ENCODE measurements at places on chromosomes 5 and 9.

GRCh38 chr5:32498484-32498883, 53.9 kb upstream of the ZFR start:
- DNase-seq = no peak

DNA sequence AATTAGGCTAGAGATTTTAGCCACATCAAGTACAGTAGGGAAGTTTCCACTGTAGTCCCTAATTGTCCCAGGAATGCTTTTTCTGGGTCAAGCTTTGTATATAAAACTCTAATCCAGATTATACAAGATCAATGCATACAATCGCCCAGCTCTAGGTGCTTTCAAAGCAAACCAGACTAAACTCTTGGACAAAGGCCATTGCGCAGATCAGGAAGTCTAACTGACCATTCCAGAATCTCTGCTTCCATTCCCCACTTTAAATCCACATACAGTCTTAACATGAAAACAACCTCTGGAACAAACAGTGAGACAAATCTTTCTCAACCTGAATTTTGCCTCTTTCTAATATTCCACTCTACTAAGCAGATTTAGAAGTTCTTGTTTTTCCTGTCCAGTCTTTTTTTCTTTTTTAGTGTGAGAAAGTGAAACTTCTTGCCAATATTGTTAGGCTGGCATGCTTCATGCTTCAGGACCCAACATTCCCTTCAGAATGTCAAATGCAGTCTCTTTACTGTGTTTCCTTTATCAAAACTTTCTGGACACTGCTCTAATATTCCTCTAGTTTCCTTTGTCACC, 76.1 kb downstream of the ITGA1 start:
- DNase-seq = no peak

DNA sequence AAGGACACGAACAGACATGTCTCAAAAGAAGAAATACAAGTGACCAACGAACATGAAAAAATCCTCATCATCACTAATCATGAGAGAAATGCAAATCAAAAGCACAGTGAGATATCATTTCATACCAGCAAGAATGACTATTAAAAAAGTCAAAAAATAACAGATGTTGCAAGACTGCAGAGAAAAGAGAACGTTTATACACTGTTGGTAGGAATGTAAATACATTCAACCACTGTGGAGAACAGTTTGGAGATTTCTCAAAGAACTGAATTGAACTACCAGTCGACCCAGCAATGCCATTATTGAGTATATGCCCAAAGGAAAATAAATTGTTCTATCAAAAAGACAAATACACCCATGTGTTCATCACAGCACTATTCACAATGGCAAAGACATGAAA, 45.7 kb downstream of the FXN start:
- DNase-seq = no peak

- DNase-seq = no peak
Measured at GRCh38 chr5:159128070-159128541, 28.4 kb upstream of the EBF1 start.

DNA sequence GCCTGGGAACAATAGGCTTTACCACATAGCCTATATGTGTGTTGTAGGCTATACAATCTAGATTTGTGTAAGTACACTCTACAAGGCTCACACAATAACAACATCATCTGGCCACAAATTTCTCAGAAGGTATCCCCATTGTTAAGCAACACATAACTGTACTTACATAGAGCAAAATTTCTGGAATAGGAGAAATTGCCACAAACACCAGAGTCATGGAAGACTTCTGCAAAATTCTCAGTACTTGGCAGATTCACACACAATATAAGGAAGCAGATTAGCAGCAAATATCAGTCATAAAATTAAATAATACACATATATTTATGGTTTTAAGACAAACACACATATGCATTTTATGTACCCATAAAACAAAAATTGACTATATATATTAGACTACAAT, 16.4 kb downstream of the GNAQ start:
- no peak for DNase-seq

DNA sequence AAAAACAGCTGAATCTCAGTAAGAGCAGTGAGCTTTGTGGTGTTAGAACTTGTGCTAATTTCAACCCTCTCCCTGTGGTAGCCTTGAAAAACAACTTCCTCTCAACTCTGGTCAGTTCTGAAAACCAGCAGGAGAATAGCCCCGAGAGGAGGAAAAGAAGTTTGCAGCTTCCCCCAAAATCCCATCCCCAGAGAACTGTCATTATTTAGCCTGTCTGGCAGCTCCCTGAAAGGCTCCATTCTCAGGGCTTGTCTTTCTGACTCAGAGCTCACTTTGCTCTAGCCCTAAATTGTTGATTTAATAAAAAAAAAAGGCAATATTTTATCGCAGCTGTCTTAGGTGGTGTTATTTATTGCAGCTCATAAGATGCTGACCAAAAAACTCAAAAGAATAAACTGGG, 11.4 kb upstream of the SLC45A2 start:
- DNase-seq = no peak

DNA sequence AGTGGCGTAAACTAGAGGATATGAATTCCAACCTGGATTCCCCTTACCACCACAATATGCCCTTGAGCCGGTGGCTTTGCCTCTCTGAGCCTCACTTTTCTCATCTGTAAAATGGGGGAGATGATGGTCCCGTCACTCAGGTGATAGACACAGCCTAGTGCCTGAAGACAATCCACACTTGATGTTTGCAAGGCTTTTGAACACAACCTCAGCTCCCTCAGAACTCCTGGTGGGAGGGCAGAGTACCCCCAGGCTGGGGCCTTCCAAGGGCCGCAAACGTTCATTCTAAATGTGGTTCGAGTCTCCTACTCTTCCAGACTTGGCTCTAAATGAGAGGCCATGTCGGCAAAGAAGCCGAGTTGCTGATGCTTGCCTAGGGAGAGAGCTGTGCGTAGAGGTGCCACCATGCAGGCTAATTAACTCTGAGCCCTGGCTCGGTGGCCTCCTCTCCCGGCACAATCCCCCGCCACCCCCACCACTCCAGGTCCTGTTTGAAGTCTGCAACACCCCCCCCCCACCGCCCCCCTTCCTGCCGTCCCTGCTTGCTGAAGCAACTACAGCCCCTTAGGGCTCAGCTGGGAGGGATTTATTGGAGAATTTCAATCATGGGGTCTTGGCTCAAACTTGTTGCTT, 97.7 kb upstream of the LMX1B start:
- no peak for DNase-seq

GRCh38 chr9:108478431-108479332, 377.1 kb downstream of the ACTL7B start:
- DNase-seq = no peak

- DNase-seq = no peak
Measured at GRCh38 chr5:173733831-173734501, 117.5 kb upstream of the BOD1 start.

- DNase-seq = no peak
Measured at GRCh38 chr5:81219389-81219788, 13.7 kb upstream of the CKMT2 start.

DNA sequence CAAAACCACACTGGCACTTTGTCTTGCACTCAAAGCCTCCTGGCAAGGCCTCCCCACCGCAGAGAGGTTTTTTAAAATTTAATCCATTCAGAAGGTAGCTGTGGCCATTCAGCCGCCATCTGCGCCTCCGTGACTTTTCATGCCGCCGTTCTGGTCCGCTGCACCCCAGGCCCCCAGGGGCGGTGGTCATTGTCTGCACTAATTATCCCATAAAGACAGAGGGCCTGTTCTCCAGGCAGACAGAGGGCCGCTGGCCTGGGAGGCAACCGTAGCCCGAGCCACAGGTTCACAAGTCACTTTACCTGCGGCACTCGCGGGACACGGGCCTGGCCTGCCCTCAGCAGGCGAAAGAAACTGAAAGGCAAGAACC, 49.4 kb downstream of the EXD3 start:
- no peak for DNase-seq

DNA sequence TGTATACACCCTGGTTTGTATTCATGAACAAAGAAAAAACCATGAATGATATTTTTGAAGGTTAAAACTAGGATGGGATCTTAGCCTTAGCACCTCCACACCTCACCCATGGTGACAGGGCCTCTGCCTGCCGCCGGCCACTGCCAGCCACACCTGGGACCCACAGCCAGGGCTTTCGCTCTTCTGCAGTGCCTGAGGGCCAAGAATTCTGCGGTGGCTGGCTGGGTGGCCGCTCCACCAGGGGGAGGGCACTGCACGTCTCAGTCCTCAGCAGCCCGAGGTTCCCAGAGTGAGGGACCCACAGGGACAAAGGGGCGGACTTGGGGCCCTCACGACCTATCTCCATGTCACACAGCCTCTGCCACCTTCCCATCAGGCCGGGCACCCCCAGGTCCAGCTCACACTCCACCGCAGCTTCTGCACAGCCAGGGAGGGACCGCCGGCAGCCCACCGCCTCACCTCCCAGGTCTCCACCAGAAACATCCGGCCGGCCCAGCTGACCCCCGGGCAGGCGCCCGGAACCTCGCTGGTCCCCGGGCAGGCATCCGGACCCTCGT, 6.9 kb downstream of the EXD3 start:
- no peak for DNase-seq

DNA sequence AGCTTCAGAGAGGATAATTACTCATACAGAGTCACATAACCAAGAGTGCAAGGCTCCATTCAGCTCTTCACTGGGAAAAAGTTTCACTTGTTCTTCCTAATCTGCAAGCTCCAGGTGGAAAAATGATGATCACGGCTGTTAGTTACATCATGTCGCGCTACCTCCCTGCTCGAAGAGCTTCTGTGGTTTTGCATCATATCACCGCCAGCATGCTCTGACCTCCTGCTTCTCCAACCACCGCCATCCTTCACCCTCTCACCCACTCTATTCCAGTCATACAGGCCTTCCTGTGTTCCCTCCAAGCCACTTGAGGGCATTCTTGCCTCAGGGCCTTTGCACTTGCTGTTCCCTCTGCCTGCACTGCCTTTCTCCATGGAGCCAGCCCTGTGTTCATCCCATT, 47.1 kb downstream of the COL27A1 start:
- DNase-seq = no peak

DNA sequence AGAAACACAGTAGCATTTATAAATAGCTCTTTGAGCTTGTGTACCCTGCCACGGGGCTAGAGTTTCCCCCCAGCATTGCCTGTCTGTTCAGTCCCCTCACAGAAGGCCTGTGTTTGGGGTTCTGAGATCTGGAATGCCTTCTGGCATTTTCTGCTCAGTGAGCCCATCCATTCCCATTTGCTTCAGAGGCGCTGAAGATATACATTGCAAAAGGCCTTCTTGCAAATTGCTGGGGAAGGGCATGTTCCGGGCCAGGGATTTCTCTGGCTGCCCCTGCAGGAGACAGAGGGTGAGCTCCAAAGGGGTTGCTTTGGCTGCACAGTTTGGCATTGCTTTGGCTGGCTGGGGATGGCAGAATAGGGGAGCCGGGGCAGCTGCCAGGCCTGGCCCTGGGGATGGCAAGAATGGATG, 308.4 kb downstream of the MSX2 start:
- no peak for DNase-seq

DNA sequence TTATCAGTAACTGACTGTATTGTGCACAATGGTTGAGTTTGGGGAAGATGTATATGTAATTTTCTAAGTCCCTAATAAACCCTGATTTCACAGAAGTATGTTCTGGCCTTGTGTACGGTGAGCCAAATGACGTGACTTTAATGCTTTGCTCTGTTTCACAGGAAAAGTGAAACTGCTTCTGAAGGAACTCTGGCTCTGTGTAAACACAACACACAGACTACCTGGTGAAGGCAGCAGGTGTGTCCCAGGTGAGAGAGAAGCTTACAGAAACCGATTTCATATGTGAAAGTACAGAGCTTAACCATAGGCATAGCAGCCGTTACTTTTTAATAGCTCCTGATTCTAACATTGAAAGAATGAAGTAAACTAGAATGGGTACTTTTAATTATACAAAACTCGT, 31.9 kb downstream of the ICE1 start:
- no peak for DNase-seq

GRCh38 chr5:1012313-1012841, 3.8 kb downstream of the NKD2 start:
- no peak for DNase-seq

DNA sequence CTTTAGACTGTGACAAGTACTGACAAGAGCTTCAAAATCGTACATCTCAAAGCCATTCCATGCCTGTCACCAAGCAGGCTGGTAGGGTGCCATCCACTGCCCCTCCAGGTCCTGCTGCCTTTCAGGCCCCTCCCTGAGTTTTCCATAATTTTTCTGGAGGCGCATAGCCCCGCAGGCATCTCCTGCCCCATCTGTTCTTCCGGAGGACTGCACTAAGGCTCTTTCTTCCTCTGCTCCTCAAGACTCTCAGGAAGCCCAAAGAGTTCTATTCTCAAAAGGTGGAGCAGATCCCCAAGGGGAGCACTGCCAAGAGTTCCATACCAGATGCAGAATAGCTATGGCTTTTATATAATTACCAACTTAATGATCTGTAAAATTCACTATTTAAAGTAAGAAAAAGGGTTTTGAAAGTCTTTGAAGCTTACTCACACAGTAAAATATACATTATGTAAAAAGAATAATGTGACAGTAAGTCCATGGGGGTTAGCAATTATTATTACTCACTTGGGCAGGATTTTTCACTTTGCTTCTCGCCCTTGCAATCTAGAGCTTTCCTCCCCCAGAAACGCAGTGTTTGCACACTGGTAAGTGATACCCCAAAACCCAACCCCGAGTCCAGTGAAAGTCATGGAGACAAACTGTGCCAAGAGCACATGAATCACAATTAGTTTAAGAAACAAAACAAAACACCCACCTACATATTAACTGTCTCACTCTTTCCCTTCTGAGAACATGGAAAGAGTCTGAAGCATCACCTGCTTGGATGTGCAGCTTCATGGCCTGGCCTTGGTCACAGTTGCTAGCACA, 114.1 kb upstream of the DAPK1 start:
- DNase-seq = no peak

DNA sequence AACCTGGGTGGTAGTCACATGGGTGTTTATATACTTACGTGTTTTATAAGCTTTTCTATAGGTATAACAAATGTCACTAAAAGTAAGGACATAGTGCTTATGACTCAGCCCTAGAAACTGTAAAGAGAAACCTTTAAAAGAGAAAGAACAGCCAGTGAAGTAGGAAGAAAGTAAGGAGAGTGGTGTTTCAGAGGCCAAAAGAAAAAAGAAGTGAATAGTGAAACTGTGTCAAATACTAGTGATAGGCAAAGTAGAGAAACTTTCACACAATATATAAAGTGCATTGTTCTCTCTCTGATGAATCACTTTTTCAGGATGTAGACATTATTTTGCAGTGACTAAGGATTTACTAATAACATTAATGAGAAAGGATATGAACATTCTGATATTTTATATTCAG, 74.2 kb upstream of the SUSD1 start:
- no peak for DNase-seq

DNA sequence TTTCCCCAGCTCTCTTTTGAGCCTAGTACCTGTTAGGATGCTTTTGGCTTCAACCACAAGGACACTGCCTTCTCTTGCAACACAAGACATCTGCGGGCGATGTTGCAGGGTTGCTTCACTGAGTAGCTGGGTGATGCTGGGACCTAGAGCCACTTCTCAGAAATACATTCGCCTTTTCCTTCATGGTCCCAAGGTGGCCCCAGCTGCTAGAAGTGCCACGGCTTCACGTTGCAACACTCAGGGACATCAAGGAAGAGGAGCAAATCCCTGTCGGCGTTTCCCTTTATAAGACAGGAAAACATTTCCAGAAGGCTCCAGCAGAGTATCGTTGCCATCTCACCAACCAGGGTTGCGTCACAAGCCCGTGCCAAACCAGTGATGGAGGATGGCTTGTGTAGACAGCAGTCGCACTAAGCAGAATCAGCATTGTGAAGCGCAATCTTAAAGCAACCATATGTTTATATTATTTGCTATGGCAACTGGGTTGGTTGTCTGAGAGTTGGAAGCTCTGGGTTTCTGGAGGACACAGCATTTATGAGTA, 62.7 kb downstream of the ANKRD33B start:
- DNase-seq = no peak
